Neural crest cell (in vitro differentiated cells): ENCODE measurements at places on chromosomes 3 and 15. TPM values are rescaled to one million over a fixed set of nuclear protein-coding genes. Genes with fewer than 3 reads are reported as not detected.

DNA sequence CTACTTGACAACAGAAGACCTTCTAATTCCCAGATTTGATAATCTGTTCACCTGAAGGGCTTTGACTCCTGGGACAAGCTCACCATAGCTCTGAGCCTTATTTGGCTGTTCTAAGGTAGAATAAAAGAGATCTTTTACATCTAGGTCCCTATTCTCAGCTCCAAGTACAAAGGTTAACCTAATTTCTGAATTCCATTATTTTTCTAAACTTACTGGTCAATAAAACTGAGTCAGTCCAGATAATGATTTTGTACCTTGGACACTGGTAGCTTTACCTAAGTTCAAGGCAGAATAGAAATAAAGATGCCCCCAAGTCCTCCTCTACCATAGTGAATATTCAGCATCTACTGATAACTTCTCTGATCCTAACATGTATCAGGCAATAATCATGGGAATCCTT, 81.8 kb upstream of the MEX3B start:
- DNase-seq: no peak

DNA sequence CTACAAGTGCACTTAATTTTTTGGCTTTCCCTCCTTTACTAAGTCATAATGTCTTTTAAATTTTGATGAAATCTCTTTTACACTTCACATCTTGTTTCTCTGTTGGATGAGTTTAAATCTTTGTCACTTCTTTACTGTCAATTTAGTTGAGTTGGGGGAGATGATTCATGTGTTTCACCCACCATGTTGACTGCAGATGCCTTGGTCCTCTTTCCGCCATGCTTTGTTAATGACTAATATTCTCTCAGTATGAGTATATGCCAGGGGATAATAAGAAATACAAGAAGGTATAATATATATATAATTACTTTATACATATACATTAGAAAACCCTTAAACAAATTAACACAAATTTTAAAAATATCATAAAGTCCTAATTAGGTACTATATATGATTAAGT, 149.7 kb upstream of the SPRED1 start:
- no peak for DNase-seq

DNA sequence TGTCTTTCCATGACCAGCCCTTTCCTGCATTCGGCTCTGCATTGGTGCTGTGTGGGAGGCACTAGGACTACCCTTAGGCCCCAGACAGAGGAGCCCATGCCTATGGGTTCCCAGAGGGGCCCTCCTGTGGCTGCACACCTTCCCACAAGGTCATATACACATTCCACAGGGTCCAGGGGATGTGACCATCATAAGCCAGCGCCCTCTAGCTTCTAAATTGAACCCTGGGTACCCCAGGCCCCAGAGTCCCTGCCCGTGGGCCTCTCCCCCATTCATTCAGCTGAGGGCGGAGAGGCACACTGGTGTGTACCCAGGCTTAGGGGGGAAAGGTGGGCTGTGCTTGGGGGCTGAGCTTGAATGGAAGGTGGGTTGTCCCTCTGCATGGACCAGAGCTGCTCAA, 10.2 kb upstream of the SLC6A6 start:
- DNase-seq: no peak

Gene CYP8B1
- not detected in 2 replicates for total RNA-seq

Gene FOXB1
- total RNA-seq: 5.9 and 6.1 TPM in 2 replicates

Gene ANKUB1
- not detected in 2 replicates for total RNA-seq
